ENCODE measurements at places on chromosomes 3 and 15.

- no peak for DNase-seq
Measured at GRCh38 chr3:52231502-52232278, 6.2 kb upstream of the TLR9 start.

GRCh38 chr3:65828706-65829105 is 210.0 kb downstream of the MAGI1 start:
- DNase-seq, result no peak

- no peak for DNase-seq
Measured at GRCh38 chr15:31330111-31330785, 3.6 kb downstream of the KLF13 start.

- DNase-seq, result no peak
Measured at GRCh38 chr3:123540285-123540684, 44.6 kb downstream of the HACD2 start.

GRCh38 chr15:80837006-80837405 is 57.8 kb downstream of the CEMIP start:
- no peak for DNase-seq

GRCh38 chr3:142498397-142499180 is 50.8 kb upstream of the XRN1 start:
- no peak for DNase-seq

Measured in cerebellar cortex (tissue), 1 donor.